ENCODE measurements at places on chromosomes 11 and 22.

GRCh38 chr11:28077521-28077920, 30.4 kb downstream of the KIF18A start:
- no peak for DNase-seq

DNA sequence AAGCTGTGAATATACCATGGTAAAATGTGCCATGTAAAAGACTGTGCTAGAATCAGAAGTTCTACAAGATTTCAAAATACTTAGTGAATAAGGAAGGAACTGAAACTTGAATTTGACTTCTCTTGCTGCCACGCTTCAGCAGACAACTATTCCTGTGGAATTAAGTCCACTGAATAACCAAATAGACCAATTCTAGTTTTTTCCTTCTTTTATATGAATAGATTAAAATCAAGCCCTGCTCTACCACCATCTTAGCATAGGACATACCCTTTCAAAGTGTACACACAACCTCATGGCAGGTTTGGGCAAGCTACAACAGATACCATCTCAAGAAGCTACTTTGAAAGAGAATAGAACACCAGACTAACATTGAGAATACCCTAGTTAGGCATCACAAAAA, 23.4 kb upstream of the CLNS1A start:
- no peak for DNase-seq

DNA sequence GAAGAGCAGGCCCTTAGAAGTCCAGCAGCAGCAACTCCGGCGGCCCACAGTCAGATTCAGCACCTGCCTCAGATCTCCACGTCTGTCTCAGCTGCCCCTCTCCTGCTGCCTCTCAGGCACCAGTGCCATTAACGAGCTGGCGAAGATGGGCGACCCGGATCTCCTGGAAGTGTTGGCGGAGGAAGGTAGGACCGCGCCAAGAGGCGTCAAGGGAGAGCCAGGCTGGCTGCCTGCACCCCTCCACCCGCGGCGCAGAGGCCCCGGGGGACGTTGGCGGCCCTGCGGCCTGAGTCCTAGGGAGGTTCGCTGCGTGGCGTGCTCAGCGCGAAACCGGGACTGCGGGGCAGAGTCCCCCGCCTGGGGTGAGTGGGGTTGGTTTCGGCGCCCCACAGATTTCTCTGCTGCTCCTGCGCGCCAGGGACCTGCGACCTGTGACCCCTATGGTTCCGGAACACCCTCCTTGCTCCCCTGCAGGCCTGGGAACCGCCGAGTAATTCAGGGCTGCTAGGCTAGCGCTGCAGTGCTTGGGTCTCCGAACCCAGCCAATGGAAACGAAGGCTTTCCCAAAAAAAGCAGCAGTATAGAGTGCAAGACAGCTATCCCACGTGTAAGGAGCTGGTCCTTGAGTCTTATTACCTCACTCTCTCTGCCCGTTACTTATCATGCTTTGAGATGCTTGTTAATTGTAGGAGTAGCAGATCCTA, 615 bp downstream of the ANO5 start:
- no peak for DNase-seq

DNA sequence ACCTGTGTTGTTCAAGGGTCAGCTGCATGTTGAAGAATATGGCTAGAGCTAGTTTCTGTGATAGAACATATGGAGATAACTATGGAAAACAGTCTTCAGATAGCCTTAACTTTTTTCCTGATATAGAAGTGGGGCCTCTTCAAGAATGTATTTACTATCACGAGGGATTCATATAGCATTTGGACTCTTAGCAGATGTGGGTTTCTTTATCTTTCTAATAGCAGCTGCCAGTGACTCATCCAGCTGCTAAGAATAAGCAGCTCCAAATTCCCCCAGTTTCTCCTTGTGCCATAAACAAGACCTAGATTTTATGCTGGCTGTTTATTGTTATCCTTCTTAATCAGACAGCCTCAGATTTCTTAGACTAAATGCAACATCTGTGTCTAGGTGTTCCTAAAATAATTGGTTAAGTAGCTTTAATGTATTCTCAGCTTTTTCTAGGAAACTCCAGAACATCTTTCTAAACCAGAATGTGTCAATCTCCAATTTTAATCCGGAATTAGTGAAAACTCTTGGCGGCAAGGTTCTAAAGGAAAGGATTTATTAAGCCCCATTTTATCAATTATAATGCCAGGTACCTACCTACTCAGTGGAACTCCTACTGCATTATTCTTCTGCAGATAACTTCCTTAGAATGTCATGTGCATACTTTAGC, 119.8 kb downstream of the CSTPP1 start:
- DNase-seq, result no peak

DNA sequence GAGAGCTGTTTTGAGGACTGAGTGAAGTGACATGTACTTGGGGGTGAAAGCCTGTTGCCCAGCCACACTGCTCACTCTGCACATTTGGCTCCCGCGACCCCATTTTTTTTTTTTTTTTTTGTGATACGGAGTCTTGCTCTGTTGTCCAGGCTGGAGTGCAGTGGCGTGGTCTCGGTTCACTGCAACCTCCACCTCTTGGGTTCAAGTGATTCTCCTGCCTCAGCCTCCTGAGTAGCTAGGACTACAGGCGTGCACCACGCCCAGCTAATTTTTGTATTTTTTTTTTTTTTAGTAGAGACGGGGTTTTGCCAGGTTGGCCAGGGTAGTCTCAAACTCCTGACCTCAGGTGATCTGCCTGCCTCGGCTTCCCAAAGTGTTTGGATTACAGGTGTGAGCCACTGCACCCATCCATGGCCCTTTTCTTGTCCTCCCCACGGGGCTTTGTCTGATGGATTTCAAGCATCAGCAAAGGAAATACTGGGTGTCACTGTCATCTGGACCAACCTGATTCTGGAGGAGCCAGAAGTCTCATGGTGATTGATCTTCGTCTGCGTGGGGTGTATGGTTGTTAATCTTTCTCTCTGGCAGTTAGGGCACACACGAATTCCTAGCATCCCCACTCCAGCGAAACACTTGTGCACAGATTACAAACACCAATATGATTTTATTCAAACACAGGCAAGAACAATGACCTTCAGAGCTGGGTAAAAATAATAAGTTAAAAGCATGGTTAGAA, 3.4 kb upstream of the UCP3 start:
- no peak for DNase-seq

DNA sequence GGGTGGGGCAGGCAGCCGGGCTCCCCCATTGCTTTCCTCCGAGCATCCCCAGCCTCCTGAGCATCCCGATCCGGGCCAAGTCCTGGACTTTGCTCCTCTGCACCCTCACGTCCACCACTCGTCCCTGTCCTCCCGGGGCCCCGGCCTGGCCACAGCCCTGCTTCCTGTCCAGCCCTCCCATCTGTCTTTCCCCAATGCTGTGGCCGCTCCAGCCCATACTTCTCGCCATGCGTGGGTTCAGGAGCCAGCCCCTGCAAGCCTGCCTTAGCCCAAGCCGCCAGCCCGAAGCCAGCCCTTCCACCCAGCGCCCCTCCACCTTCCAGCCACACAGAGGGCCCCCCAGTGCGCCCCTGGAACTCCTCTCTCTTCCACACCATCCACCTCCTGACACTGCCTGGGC, 23.8 kb downstream of the MRPL23 start:
- DNase-seq, result no peak

- peak; percentile 37 for DNase-seq
Observed at GRCh38 chr11:2269601-2270321, 627 bp downstream of the ASCL2 start.

DNA sequence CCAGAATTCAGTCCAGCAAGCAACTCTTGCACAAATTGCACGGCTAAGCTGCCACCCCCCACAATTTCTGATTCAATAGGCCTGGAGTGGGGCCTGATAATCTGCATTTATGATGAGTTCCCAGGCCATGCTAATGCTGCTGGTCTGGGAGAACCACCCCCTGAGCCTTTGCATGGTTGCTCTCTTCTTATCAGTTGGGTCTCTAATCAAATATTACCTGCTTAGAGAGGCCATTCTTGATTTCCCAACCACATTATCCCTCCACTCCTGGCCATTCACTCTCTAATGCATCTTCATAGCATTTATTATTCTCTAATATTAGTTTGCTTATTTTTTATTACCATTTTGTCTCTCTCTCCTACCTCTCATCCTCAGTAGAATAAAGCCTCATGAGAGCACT, 99.5 kb downstream of the NAV2 start:
- DNase-seq, result no peak

GRCh38 chr22:28223826-28224225, 304.8 kb upstream of the PITPNB start:
- no peak for DNase-seq
